ENCODE measurements at places on chromosomes 4 and X. TPM values are rescaled to one million over a fixed set of nuclear protein-coding genes. Genes with fewer than 3 reads are reported as not detected.

- DNase-seq = no peak
Observed at GRCh38 chr4:74111306-74111975, 12.4 kb upstream of the CXCL2 start.

The CHRDL1 gene
- 79.1 TPM for total RNA-seq

The GPR173 gene
- total RNA-seq = 0.63 TPM

GRCh38 chr4:73245955-73246354 is 12.6 kb downstream of the ANKRD17 start:
- no peak for DNase-seq

GRCh38 chr4:147833254-147833653 is 101.4 kb downstream of the ARHGAP10 start:
- no peak for DNase-seq

DNA sequence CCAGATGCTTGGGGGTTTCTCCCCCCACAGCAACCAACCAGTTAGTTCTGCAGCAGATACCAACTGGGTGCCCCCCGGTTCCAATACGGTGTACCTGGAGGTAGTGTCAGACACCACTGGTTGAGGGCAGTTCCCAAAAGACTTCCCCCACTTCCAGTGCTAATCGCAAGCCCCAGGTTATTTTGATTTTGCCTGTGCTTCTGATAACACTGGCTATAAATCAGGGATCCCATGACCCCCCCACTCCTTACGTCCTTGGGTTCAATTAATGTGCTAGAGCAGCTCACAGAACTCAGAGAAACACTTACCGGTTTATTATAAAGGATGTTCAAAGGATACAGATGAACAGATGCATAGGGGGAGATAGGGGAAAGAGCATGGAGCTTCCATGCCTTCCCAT is 5.5 kb downstream of the CLCN3 start:
- no peak for DNase-seq

The HEPH gene
- 0.42 TPM for total RNA-seq

The CPZ gene
- 1.1 TPM for total RNA-seq

GRCh38 chrX:20481632-20482031 is 214.9 kb upstream of the RPS6KA3 start:
- DNase-seq = no peak

Data from MG63 (cell line).